ENCODE measurements at places on chromosomes 16 and 17.

DNA sequence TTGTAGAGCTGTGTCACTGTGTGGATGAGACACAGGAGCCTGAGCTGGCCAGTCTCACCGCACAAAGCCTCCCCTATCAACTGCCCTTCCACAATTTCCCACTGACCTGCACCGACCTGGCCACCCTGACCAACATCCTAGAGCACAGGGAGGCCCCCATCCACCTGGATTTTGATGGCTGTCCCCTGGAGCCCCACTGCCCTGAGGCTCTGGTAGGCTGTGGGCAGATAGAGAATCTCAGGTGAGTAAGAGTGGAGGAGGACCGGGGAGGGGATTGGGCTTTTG is 37.4 kb downstream of the NLRC5 start:
- DNase-seq: no peak

DNA sequence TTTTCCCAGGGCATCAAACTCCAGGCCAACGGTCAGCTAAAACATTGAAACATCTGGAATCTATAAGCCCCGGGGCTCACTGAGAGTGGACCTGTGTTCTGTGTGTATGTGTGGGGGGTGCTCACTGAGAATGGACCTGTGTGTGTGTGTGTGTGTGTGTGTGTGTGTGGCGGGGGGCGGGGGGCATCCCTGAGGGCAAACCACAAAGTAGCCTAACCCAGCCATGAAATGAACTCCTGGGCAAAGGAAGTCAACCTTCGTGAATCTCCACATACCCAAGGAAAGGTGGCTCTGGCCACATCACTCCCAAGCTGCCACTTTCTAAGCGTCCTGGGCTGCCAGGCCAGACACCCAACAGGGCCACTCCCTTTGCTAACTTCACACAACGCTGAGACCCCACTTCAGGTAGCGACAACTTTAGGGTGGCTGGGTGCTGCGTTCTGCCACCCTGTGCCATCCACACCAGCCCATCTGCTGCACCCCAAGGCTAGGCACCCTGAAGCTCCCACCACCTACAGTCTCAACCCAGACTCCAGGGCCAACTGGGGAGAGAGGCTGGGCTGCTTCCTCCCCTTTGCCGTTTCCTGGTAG is 1.6 kb downstream of the MAFG start:
- no peak for DNase-seq

GRCh38 chr17:34852614-34853013 is 108.6 kb downstream of the CCT6B start:
- DNase-seq: no peak

GRCh38 chr16:72066747-72067146 is 3.7 kb downstream of the HPR start:
- DNase-seq: no peak

DNA sequence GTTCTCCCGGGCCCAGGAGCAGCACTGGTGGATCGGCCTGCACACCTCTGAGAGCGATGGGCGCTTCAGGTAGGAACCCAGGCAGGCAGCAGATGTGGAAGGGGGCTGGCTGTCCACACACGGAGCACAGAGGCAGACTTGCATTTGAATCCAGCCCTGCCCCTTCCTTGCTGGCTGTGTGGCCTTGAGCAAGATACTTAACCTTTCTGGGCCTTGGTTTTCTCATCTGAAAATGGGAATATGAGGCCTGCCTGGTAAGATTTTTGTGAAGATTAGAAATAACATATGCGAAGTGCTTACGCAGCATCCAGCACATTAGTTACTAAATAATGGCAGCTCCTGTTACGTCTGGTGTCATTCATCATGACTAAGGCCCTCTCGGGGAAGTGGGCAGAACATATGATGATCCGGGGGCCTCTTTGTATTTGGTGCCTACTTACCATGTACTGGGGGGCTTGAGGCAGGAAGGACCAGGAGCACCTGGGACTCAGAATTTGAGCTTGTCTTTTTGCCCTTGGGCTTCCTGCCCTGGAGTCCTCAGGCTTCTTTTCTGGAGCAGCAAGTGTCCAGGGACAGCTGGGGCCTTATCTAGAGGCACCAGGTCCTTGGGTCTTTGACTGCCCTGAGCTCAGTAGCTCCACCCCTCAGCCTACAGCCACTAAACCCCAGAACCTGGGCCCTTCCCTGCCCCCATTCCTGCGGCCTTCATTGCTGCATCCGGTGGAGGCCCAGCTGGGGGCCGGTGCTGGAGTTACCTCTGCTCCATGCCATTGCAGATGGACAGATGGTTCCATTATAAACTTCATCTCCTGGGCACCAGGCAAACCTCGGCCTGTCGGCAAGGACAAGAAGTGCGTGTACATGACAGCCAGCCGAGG is 53.8 kb downstream of the MRC2 start:
- DNase-seq: no peak

- no peak for DNase-seq
Measured at GRCh38 chr17:20935740-20936139, 107.1 kb downstream of the USP22 start.

GRCh38 chr17:80691784-80692183 is 147.1 kb downstream of the RPTOR start:
- DNase-seq: no peak

- DNase-seq: peak; percentile 35
Measured at GRCh38 chr16:50210266-50211038, 55.9 kb upstream of the ADCY7 start.

DNA sequence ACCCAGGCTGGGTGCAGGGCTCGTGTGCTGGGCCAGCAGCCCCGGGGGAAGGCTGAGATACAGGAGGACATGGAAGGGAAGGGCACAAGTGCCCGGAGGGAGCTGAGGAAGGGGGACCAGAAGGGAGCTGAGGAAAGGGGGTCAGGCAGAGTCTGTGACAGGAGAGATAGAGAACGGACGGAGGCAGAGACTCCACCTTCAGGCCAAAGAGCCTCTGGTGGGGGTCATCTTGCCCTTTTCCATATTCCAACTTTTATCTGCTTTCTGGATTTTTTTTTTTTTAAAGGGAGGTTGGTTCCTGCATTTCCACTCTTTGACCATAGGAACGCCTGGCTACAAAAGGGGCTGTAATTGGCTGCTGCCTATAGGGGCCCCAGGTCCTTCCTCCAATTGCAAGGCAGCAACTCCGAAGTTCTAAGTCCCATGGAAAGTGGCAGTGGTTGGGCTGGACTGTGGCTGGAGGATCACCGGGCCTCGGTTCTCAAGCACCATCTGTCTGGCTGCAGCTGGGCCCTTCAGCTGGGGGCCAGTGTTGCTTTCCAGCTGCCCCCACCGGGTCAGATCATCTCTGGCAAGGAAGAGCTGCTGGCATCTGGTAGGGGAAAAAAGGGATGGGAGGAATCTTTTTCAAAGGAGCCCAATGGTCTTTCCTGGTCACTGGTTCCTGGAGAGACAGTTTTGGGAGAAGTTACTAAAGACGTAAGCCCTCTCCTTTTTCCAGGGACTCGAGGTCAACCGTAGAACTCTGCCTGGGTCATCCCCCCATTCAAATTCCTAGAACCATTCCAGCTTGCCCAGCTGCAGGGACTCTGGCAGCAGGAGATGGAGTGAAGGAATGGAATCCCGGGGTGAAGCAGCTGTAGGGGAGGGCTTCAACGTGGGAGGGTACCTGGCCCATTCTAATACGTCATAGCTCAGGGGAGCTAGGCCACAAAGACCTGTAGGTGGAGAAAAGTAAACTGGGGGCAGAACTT is 13.1 kb upstream of the MRPS23 start:
- DNase-seq: no peak

DNA sequence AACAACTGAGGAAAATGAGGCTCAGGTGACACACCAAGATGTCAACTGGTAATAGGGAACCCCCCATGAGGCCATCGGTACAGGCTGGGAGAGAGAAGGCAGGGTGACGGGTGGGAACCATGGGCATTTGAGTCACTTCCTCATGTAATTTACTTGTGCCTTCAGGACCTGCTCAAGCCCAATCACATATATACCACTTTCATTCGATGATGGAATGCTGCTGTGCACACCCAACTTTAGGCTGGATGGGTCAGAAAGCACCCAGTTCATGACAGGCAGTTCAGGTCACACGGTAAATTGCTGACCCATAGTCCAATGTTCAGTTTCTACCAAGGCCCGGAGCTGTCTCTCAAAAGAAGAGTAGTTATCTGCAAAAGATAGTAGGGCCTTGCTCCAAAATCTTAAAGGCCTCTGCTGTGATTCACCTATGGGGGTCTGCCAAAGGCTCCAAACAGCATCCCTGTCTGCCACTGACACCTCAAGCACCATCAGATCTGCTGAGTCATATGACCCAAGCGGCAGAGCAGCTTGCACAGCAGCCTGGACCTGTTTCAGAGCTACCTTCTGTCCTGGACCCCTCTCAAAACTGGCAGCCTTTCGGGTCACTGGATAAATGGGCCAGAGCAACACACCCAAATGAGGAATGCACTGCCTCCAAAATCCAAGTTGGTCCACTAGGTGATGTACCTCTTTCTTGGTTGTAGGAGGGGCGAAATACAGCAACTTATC is 24.7 kb downstream of the ZZEF1 start:
- DNase-seq: no peak

- DNase-seq: no peak
Measured at GRCh38 chr17:2025622-2026309, 632 bp upstream of the RTN4RL1 start.

GRCh38 chr16:64116151-64116550 is 1005.7 kb downstream of the CDH11 start:
- DNase-seq: no peak

GRCh38 chr17:72165192-72165866 is 44.5 kb downstream of the SOX9 start:
- no peak for DNase-seq

DNA sequence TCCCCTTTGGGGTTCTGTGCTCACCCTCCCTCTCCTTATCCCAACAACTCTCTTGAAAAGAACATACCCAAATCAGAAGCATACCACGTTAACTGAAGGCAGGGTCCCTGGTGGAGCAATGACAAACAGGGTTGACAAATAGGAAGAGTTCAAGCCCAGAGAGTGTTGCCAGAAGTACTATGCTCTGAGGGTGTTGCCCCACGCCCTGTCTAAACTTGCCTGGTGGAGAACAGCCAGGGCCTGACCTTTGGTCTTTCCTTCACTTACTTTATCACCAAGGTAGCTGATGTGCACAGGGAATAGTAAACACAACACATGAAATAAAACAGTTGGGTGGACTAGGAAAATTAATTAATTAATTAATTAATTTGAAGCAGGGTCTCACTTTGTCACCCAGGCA is 23.3 kb downstream of the ZNF75A start:
- DNase-seq: no peak

Data from stimulated activated CD4-positive, alpha-beta T cell treated with anti-CD3 and anti-CD28 coated beads, TNF-alpha, amount 100 ng/mL, for 1 hour (primary cell).